Pancreas (tissue), 10 donors: ENCODE measurements at places on chromosomes 7 and 10.
A peak's percentile ranks its signal among the peaks of the same experiment; 100 is the strongest.

- H3K4me1 ChIP-seq, result peaks cover 26% of the 10 kb centered on the region
- H3K36me3 ChIP-seq, result no peaks in the 10 kb centered on the region
- no peak for DNase-seq
- no peaks in the 10 kb centered on the region for H3K27me3 ChIP-seq
- H3K27ac ChIP-seq, result peak overlapping the region; percentile 43
- no peak overlapping the region for H3K4me3 ChIP-seq
These were observed 47.4 kb downstream of the LRRC4 start for GRCh38 chr7:127983804-127984332.

DNA sequence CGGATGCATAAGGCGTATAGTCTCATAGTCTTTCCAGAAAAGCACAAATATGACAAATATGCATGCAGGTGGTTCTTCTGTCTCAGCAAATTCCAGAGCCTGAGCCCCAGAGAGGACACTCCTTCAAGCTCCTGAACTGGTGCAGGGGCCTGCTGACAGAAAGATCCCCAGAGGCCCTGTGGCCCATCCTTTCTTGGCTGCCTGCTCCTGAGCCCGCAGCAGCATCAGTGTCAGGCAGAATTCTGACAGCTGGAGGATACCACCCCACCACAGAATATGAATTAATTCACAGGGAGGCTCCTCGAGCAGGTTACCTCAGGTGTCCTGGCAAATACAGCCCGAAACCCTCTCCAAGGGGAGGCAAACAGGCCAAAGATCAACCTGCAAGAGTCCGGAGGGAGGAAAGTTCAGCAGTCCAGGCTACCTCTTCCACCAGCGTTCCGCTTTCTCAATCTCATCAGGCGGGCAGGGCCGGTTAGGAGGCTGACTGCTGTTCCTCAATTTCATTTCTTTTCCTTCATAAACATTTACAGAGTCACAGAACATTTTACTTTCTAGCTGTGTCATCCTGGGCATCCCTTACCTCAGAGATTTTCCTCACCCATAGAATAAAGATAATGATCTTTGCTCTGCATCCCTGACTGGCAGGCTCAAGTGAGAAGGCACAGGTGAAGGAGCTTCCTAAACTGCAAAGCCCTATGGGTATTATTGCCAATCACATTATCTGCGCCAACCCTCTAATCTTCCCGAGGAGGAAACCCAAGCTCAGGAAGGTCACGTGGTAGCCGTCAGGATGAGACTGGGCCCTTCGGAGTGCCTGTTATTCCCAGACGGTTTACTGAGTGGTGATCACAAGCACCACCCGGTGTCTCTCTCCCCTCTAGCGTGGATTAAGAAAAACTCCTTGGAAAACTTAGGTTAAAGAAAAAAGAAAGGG is 1.4 kb downstream of the DNAJB12 start:
- DNase-seq, result no peak
- H3K4me1 ChIP-seq, result peaks cover 15% of the 10 kb centered on the region
- peak overlapping the region; percentile 98 for H3K27ac ChIP-seq

DNA sequence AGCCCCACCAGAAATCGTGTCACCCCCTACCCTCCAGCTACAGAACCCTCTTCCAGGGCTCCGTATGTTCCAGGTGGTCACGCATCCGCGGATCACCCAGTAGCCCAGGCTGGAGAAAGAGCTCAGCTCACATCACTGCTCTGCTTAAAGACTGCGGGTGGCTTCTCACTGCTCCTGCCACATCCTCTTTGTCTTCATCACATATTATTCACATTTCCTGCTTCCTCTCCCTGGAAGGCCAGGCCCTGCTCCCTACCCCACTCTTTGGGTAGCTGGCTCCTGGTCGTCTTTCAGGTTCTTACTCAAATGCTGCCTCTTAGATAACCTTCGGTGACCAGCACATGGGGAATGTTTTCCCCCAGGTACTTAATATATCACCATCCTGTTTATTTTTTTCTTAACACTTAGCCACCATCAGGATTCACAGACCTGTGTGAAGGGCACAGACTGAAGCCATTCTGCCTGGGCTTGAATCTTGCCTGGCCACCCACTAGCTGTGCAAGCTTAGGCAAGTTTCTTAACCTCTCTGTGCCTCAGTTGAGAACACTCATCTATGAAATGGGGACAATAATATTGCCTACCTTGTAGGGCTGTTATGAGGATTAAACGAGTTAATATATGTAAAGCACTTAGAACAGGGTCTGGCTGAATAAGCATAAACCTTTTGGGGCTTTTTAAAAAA is 307.8 kb downstream of the PRPF18 start:
- no peaks in the 10 kb centered on the region for H3K36me3 ChIP-seq
- no peak for DNase-seq
- no peak overlapping the region for H3K27ac ChIP-seq
- H3K27me3 ChIP-seq, result no peaks in the 10 kb centered on the region
- H3K4me3 ChIP-seq, result no peak overlapping the region

GRCh38 chr10:21031232-21031795 is 134.2 kb upstream of the NEBL start:
- no peak overlapping the region for H3K4me3 ChIP-seq
- H3K27ac ChIP-seq, result no peak overlapping the region
- no peaks in the 10 kb centered on the region for H3K36me3 ChIP-seq
- H3K4me1 ChIP-seq, result peaks cover 4% of the 10 kb centered on the region
- no peaks in the 10 kb centered on the region for H3K27me3 ChIP-seq

- peaks cover 10% of the 10 kb centered on the region for H3K4me1 ChIP-seq
- no peak overlapping the region for H3K27ac ChIP-seq
- H3K4me3 ChIP-seq, result no peak overlapping the region
- no peaks in the 10 kb centered on the region for H3K36me3 ChIP-seq
These were observed 14.8 kb upstream of the CH25H start for GRCh38 chr10:89221919-89222318.

DNA sequence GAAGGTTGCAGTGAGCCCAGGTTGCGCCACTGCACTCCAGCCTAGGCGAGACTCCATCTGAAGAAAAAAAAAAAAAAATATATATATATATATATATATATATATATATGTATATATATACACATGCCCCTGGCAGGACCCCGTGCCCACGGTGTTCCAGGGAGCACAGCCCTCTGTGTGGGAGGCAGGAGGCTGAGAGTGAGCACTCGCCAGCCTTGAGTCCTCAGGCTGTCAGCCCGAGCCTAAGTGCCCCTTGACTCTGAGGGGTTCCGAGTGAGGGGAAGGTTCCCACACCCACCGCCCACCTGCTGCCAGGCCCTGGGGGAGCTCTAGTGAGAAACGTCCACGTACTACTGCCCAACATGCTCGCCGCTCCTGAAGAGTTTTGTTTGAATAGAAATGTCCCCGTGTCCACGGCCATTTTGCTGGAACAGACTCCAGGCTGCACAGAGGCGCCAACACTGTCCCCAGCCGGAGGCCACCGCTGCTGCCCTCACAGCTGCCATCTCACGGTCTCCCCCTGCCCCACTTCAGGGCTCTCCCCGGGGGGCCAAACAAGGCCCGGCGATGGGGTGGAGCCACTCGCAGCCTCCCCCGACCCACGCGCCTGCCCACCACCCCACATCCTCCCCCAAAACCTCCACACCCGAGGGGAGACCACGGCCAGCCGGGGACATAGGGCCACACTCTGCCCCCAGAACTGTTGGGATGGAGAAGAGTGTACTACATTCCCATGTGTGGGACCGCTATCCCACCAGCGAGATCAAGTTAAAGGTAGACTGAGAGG is 62.8 kb upstream of the EBF3 start:
- no peaks in the 10 kb centered on the region for H3K36me3 ChIP-seq
- no peaks in the 10 kb centered on the region for H3K4me1 ChIP-seq
- H3K27ac ChIP-seq, result no peak overlapping the region
- H3K4me3 ChIP-seq, result no peak overlapping the region

GRCh38 chr10:7773845-7774801 is 13.7 kb downstream of the KIN start:
- H3K36me3 ChIP-seq, result no peaks in the 10 kb centered on the region
- H3K27ac ChIP-seq, result no peak overlapping the region
- H3K4me3 ChIP-seq, result no peak overlapping the region
- peak; percentile 89 for DNase-seq
- peaks cover 12% of the 10 kb centered on the region for H3K4me1 ChIP-seq

GRCh38 chr7:93895859-93896600 is 5.5 kb upstream of the TFPI2 start:
- H3K4me1 ChIP-seq, result peaks cover 6% of the 10 kb centered on the region
- DNase-seq, result no peak
- H3K4me3 ChIP-seq, result no peak overlapping the region
- H3K27ac ChIP-seq, result no peak overlapping the region

GRCh38 chr10:65950075-65950474 is 975.8 kb upstream of the LRRTM3 start:
- no peak for DNase-seq
- no peaks in the 10 kb centered on the region for H3K4me1 ChIP-seq
- no peak overlapping the region for H3K27ac ChIP-seq
- no peaks in the 10 kb centered on the region for H3K36me3 ChIP-seq

DNA sequence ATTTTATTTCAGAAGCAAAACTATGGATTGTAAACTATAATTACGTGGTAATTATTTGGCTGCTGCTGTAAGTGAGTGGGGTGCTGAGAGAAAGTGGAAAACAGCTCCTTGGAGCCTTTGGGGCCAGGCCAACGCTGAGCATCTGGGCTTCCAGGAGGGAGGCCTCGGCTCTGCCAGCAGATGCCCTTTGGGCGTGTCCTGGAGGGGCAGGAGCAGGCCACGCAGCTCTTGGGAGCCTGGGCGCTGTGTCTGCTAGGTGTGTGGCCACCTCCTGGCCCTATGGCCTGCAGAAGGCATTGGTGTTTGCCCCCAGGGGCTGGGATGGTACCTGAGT is 423.3 kb downstream of the GLRX3 start:
- H3K4me3 ChIP-seq, result no peak overlapping the region
- no peak for DNase-seq
- no peaks in the 10 kb centered on the region for H3K36me3 ChIP-seq
- H3K27ac ChIP-seq, result no peak overlapping the region
- H3K27me3 ChIP-seq, result no peaks in the 10 kb centered on the region

- no peaks in the 10 kb centered on the region for H3K27me3 ChIP-seq
- no peaks in the 10 kb centered on the region for H3K4me1 ChIP-seq
- no peak overlapping the region for H3K4me3 ChIP-seq
- no peaks in the 10 kb centered on the region for H3K36me3 ChIP-seq
- no peak for DNase-seq
These were observed 77.3 kb downstream of the FAM13C start for GRCh38 chr10:59285073-59285472.

DNA sequence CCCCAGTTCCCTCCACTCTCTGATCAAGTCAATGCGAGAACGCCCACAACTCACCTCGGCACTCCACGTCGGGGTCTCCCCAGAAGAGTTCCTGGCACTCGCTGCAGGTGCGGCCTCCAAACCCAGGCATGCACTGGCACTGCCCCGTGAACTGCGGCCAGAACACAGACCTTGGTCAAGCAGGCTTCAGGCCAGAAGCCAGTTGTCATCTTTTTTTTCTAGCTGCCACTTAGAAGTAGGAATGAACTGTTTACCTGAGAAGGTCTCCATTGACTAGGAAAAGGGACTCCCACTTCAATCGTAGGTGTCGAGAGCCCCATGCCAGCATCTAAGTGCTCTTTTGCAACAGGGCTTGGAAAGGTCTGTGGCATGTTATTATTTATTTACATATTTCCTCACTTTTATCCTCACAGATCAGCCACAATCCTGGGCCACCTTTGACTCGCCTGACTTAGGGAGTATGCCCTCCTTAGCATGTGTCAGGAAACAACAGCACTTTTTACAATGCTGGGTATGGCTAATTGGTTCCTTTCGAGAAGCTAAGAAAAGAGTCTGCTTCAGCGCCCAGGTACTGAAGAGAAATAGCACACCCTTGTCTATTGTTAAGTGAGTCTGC is 51.7 kb downstream of the LAMB1 start:
- H3K27ac ChIP-seq, result peak overlapping the region; percentile 12
- H3K36me3 ChIP-seq, result peaks cover 6% of the 10 kb centered on the region
- no peak overlapping the region for H3K4me3 ChIP-seq
- H3K4me1 ChIP-seq, result peaks cover 38% of the 10 kb centered on the region

- H3K4me1 ChIP-seq, result peaks cover 18% of the 10 kb centered on the region
- H3K36me3 ChIP-seq, result no peaks in the 10 kb centered on the region
- H3K4me3 ChIP-seq, result no peak overlapping the region
- H3K27ac ChIP-seq, result no peak overlapping the region
- DNase-seq, result no peak
- no peaks in the 10 kb centered on the region for H3K27me3 ChIP-seq
These were observed 42.4 kb upstream of the TOMM7 start for GRCh38 chr7:22864855-22865601.

GRCh38 chr7:106626376-106627164 is 34.4 kb downstream of the CCDC71L start:
- no peaks in the 10 kb centered on the region for H3K27me3 ChIP-seq
- no peaks in the 10 kb centered on the region for H3K36me3 ChIP-seq
- no peaks in the 10 kb centered on the region for H3K4me1 ChIP-seq
- no peak overlapping the region for H3K4me3 ChIP-seq

GRCh38 chr7:46288861-46289260 is 367.8 kb upstream of the IGFBP3 start:
- DNase-seq, result no peak
- H3K27me3 ChIP-seq, result no peaks in the 10 kb centered on the region
- no peaks in the 10 kb centered on the region for H3K4me1 ChIP-seq
- H3K4me3 ChIP-seq, result no peak overlapping the region
- no peaks in the 10 kb centered on the region for H3K36me3 ChIP-seq
- H3K27ac ChIP-seq, result no peak overlapping the region
